Inflammatory macrophage (primary cell): ENCODE measurements at places on chromosomes 2 and 18.

DNA sequence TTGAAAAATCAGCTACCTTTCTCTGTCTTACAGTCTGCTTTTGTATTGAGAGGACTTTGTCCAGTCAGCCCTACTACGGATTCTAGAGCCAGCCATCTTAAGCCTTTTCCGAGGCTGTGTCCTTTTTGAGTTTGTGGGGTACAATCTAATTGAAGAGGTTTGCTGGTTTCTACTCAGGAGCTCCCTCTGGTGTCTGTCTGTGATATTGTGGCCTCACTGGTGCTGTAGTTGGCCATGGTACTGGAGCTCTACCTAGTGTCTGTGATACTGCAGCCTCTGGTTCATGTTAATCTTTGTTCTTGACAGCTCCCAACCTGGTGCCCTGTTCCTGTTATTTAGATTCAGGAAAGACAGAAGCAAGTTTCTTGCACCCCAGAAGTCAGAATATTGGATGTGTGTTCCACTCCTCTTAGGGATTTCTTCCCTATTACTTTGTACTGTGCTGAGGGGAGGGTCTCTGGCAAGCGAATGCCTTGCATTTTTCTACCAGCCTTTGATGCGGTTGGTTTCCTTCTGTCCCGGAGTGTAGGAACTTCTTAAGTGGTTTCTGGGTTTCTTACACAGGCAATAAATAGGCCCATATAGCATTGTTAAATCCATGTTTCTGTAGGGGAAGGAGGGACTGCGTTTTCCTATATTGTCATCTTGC is 78.5 kb downstream of the ACSL3 start:
- peak; percentile 78 for DNase-seq

DNA sequence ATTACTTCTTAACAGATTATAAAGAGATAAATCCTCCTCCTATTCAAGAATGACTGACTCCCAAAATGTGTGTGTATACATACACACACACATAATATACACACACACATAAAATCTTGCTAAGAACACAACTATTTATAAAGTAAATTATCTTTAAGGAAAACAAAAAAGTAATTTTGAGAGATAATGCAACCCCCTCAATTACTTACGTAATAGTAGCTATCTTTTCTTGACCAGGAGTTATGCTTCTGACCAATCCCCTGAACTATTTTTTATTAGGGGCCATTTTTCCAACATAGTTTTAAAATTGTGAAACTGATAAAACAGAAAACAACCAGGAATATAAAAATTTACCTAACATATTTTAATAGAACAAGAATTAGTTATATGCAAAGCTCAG is 113.0 kb upstream of the CHRNA1 start:
- DNase-seq, result no peak

DNA sequence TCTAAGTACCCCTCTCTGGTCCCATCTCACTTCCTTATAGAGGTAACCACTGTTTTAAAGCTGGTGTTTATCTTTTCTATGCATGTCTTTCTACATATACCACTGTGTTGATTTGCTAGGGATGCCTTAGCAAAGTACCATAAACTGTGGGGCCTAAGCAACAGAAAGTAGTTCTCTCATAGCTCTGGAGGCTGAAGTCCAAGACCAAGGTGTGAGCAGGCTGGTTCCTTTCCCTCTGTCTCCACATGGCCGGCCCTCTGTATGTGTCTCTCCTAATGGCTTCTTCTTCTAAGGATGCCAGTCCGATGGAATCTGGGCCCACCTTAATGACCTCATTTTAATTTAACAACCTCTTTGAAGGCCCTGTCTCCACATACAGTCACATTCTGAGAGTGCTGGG is 40.8 kb upstream of the ROCK2 start:
- no peak for DNase-seq

- no peak for DNase-seq
Observed at GRCh38 chr2:234796045-234796591, 155.7 kb upstream of the SH3BP4 start.

- peak; percentile 37 for DNase-seq
Observed at GRCh38 chr2:102418421-102418961, 4.5 kb upstream of the IL18RAP start.
